ENCODE measurements at places on chromosomes 1 and 21.

DNA sequence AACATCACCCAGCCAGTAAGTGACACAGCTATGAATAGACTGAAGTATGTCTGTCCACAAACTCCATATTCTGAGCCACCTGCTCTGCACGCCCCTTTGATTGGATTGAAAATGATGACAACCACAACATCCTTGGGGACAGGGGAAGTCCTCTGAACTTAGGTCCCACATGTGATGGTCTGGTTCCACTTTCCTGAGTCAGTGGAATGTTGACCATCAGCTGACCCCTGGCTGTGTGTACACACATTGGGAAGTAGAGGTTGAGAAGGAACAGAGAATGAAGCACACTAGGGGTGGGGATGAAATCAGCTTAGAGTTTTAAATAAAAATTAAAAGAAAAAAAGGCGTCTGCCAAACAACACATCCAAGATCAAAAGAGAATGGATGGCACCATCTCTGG, 8.0 kb upstream of the DISP3 start:
- no peak for DNase-seq

DNA sequence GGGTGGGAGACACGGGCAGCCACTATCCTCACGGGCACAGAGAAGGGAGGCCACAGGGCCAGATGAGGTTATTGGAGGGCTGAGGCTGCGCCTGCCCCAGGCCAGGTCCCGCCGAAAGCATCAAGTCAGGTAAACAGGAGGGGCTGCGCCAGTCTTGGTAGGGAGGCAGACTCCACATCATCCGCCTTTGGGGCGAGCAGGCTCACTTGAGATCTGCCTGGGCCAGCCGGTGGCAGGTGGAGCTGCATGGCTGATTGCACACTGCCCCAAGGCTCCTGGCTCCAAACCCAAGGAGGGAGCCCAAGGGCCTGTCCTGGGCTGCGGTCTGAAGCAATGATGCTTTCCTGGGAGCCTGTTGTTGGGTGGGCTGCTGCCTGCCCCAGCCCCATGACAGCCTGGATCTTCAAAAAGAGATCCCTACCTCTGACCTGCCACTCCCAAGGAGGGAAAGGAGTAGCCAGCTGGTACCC, 4.6 kb downstream of the SMIM1 start:
- DNase-seq, result no peak

- DNase-seq, result no peak
Observed at GRCh38 chr21:28332796-28333195, 659.9 kb downstream of the LTN1 start.

DNA sequence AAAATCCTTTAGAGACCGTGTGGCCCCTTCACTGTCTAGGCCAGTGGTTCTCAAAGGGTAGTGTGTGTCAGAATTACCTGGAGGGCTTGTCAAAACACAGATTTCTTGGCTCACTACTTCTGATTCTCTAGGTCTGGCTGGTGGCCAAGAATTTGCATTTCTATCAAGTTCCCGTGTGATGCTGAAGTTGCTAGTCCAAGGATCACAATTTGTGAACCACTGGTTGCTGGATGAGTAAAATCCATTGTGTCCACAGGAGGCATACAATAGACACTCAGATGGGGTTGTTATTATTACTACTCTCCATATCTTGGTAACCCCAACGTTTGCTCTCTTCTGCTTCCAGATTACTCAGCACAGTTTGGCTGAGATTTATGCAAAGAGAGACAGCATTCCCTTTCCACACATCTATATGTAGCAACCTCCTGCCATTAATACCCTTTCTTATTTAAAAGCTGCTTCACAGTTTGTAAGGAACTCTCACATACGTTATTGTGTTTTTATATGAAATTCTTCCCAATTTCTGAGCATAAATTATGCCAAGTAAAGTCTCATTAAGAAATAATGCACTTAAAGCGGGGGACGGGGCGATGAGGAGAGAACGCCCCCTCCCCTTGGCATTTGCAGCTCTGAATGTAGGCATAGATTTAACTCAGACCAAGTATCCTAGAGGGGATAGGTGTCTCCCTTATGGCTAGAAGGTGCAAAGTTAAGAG, 720 bp upstream of the TMCC2 start:
- DNase-seq, result no peak

GRCh38 chr1:63316984-63317816, 5.2 kb upstream of the FOXD3 start:
- peak; percentile 16 for DNase-seq

DNA sequence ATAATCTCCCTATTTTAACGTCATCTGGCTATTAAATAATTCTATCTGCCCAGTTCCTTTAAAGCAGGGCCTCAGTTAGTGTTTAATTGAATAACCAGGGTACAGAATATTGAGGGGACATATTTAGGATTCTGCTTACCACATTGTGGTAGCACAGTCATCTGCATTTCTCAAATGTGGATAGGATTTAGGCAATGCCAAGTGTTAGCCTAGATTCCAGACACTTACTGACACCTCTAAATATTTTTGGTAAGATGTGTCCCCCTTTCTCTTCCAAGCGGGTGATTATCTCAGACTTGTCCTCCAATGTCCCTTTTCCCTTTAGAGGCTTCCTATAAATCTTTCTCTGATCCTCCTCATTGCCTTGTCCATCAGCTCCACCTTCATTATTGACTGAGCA, 160.8 kb upstream of the HOOK1 start:
- no peak for DNase-seq

DNA sequence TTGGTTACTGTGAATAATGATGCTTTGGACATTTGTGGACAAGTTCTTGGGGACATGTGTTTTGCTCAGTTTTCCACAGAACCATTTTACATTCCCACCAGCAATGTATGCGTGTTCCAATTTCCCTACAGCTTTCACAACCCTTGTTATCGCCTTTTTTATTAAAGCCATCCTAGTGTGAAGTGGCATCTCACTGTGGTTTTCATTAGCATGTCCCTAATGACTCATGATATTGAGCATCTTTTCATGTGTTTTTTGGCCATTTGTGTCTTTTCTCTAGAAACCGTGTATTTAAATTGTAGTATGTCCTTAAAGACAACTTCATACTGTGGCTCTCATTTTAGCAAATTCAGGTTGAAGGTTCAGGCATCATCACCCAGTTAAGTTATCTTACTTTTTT, 132.1 kb downstream of the TGFBR3 start:
- no peak for DNase-seq

- DNase-seq, result no peak
Observed at GRCh38 chr1:233240829-233241682, 54.5 kb downstream of the PCNX2 start.

GRCh38 chr1:2460203-2460602, 15.9 kb upstream of the PLCH2 start:
- no peak for DNase-seq

DNA sequence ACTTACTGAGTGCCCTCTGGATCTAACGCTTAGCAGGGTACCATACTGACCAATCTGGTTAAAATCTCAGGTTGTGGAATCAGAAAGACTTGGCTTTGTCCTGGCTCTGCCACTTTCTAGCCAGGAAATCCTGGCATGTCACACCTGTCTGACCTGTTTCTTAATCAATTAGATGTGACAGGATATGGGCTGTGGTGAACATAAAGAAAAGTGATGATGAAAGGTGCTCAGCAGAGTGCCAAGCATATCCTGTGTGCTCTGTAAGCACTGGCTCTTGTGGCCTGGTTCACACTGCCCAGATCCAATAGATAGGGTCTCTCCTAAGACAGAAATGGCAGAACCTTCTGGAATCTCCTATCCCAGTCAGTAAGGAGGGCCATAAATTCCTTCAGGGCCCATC, 53.9 kb downstream of the PHC2 start:
- DNase-seq, result no peak

DNA sequence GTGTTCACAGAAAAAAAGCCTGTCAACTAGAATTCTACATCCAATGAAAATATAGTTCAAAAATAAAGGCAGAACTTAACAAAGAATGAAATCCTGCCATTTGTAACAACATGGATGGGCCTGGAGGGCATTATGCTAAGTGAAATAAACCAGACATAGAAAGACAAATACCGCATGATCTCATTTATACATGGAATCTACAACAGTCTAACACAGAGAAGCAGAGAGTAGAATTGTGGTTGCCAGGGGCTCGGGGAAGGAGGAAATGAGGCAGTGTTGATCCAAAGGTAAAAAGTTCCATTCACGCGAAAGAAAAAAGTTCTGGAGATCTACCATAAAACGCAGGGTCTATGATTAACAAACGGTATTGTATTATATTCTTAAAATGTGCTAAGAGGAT, 282.6 kb downstream of the MRPL39 start:
- DNase-seq, result no peak

GRCh38 chr1:53410701-53411100, 48.5 kb upstream of the DMRTB1 start:
- DNase-seq, result no peak

GRCh38 chr1:209651138-209651587, 1.1 kb downstream of the LAMB3 start:
- peak; percentile 26 for DNase-seq

DNA sequence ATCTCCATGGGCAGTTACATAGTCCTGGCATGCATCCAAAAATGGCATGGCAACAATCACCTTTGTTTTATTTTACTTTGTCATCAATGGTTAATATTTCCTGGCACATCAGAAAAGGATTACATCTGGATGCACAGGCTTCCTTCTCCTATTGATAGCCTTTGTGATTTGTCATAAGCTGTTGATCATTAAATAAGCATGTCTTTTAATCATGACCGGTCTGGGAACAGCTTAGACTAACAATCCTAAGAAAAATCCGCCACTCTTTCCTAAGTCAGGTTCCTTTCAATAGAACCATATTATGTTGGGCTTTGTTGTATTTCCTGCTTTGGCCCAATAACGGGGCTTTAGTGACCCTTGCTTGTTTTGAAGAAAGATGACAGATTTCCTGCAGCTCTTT, 330.6 kb downstream of the DUSP10 start:
- no peak for DNase-seq

DNA sequence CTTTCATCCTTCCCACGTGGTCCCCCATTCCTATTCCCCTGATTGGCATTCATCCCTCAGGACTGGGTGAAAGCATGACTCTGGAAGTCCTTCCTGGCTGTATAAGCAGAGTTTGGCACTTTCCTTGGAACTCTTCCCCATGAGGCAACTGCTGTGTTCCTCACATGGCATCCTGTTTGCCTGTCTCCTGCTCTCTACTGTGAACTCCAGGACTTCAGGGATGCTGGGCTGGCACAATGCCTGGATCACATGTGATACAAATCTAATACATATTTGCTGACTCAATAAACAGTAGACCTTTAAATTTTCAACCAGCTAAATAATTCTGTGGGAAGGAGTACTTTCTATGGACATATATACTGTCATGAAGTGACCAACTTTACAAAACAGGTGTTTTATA, 46.8 kb upstream of the EDEM3 start:
- no peak for DNase-seq

GRCh38 chr1:119910618-119911017, 14.3 kb upstream of the ADAM30 start:
- no peak for DNase-seq

- no peak for DNase-seq
Observed at GRCh38 chr1:84089867-84090266, 54.2 kb upstream of the PRKACB start.

GRCh38 chr1:209455661-209456358, 127.7 kb upstream of the CAMK1G start:
- no peak for DNase-seq

GRCh38 chr1:54571326-54571725, 23.3 kb downstream of the ACOT11 start:
- DNase-seq, result no peak

GRCh38 chr1:91712981-91713841, 172.7 kb downstream of the TGFBR3 start:
- DNase-seq, result no peak

DNA sequence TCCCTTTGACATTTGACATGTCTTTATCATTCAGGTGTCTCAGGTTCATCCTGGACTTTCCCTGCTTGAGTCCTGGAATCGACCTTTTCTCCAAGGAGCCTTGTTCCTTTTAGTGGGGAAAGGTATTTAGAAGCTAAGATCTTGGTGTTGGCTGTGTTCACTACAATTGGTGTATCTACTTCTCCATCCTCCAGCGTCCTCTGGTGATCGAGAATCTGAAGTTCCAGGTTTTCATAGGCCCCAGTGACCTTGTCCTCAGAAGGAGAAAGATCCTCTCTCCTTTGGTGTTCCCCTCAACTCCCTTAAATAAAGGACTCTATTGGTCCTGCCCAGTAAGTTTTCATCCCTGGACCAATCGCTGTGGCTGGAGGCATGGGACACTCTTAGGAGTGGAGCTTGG, 22.1 kb downstream of the MROH7 start:
- DNase-seq, result no peak

DNA sequence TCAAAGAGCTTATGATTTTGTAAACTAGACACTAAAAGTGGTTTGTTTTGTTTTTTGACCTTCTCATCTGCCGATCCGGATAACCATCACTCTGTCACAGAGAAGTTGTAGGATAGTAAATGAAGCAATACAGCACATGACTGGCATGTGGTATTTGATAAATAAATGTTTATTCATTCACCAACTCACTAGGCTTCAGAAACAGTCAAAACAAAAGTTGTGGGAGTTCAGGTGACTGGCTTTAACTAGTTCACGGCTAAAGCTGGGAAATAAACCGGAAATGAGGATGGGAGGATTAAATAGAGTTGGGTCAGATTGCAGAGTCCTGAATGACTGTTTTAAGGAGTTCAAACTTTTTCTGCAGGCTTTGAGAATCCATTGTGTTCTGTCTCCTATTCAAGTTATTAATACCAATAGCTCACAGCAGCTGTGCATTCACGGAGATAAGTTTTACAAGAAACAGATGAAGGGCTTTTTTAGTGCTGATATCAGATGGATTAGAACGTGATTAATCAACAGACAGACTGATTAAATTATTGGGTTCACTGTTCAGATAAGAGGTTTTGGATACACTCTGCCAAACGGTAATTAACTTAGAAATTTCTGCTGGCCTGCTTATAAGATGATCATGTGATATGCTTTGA, 463.3 kb downstream of the DPYD start:
- no peak for DNase-seq

DNA sequence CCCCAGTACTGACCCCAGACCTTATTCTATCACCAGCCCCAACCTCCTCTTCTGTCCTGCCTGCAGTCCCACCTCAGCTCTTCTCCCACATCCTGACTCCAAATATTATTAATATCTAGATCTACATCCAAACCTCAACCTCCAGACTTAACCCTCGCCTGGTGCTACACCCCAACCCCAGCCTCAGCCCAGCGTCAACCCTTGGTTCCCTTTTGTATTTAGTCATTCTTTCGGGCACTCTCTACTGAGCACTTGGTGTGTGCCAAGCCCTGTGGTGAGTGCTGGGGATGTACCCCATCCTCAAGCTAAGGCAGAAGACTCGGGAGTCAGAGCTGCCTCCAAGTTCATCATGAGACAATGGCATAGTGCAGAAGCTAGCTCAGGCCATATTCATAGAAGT, 1.1 kb downstream of the SHISAL2A start:
- no peak for DNase-seq

GRCh38 chr1:31739346-31739745, 24.8 kb downstream of the ADGRB2 start:
- DNase-seq, result no peak

GRCh38 chr1:153961421-153961820, 1.9 kb downstream of the SLC39A1 start:
- DNase-seq, result no peak

- no peak for DNase-seq
Observed at GRCh38 chr1:208068407-208068806, 157.5 kb upstream of the CD34 start.

All from T-helper 9 cell (primary cell).